Hematopoietic multipotent progenitor cell (in vitro differentiated cells): ENCODE measurements at places on chromosomes 6 and 20.

DNA sequence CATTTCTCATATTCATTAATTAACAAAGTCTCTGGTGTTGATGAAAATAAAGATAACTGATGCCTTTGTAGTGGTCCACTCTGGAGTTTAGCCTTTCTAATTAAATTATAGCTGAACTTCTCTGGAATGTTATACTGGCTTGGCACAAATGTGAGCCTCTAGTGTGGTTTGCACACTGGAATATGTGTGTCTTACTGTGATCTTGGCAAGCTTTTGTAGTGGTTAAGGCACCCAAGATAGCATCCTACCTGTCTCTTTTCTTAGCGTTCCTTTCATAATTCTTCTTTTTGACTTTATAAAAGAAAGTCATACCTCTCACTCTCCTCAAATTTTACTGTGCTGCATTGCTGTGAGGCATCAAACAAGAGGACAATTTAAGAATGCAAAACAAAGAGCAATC lies 107.4 kb downstream of the UTRN start:
- DNase-seq = no peak

DNA sequence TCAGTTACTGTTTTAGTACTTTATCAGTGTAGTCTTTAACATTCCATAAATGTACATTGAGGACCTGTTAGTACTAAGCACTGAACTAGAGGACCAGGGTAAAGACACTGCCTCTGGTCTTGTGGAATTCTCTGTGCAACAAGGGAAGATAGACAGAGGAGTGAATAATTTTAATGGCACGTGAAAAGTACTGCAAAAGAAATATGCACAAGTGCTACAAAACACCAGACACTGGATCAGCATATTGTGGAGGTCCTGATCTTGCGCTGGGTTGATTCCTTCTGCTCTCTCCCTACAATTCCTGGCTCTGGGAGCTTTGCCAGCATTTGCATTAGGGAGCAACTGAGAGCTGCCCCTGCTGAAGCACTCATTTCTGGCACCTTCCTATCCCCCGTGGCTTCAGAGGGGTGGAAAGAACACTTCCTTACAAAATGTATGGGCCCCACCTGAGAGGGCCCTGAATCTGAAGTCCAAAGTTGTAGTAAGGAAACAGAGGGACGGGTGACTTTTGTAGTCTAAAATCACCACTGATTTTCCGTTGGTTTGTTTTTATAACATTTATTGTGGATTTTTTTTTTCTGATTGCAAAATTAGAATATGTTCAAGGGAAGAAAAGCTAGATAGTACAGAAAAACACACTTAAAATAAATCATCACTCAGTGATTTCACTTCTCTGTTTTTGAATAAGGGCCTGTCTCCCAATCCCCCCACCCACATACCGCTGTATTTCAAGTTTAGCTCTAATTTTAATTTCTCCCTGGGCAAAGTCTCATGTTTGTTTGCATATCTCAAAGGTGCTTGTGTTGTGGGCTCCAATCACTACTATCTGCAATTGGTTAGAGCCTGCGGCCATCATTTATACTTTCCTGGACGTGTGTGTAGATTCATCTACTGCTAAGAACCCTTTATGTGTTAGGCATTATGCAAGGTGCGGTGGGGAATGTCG lies 4.9 kb downstream of the PKIG start:
- no peak for DNase-seq

GRCh38 chr6:138528137-138528536 lies 28.8 kb upstream of the NHSL1 start:
- DNase-seq = no peak

DNA sequence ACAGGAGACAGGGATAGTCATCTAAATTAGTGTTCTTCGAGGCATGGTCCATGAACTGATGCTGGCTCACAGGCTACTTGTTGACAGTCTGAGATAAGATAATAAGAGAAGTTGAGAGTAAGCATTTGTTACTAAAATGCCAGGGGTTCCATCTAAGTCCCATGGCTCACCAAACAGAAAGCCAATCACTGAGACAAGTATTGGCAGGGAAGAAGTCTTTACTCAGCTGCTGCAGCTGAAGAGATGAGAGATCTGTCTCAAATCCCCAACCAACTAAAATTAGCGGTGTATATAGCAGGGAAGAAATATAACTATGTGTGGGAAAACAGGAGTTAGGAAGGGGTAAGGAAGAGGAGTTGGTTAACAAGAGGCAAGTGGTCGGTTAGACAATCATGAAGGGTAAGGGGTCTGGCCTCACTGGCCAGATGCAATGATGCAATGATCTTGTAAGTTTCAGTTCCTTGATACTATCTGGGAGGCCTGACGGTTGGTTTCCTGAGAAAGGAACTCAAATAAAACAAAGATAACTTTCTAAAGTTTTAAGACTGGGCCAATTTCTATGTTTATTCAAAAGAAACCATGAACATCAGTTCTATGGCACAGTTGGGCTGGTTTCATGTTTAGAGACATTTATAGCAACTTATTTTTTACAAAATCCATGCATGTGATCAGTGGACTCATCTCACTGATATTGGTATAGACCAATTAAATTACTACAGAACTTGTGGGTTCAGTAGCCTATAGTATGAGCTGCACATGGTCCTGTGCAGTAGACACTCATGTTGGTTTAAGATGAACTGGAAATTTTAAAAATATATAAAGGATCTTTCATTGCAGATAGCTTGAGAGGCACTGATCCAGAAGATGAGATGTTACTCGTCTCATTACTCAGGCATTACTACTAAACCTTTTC lies 9.9 kb upstream of the HEBP2 start:
- DNase-seq = no peak

DNA sequence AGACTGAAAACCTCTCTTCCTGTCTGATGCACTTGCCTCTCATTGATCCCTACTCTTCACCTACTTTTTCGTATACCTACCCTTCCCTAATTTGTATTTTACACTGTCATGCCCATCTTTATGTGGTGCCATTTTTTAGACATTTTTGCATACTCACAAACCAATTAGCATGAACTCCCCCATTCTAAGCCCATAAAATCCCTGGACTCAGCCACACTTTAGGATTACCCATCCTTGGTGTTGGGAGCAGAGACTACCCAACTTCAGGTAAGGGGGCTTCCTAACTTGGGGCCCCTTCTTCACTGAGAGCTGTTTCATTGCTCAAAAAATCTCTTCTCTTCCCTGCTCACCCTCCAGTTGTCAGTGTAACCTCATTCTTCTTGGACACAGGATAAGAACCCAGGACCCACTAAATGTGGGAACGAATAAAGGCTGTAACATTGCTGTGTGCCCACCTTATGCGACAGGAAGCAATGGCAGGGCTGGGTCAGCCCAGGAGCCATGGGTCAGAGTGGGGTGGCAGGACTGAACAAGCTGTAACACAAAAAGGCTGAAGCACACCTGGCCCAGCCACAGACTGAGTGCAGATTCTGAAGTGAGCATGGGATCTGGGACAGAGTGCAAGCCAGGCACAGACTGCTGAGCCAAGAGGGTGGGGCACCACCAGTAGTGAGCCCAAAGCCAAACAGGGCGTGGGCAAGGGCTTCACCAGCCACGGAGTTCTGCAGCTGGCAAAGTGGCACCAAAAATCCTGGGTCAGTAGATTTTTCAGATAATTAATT lies 789.1 kb upstream of the HS3ST5 start:
- DNase-seq = no peak

- no peak for DNase-seq
Measured at GRCh38 chr6:157610451-157610999, 212.5 kb upstream of the SNX9 start.

DNA sequence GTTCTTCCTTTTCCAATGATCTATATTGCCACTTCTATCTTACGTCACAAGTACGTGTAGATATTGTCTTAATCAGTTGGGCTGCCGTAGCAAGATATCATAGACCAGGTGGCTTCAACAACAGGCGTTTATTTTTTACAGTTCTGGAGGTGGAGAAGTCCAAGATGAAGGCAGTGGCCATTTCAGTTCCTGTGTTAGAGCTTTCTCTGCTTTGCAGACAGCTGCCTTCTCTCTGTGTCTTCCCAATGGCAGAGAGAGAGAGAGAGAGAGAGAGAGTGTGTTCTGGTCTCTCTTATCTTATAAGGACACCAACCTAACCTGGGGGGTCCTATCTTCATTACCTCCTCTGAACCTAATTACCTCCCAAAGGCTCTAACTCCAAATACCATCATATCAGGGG lies 8.3 kb downstream of the HSF2 start:
- no peak for DNase-seq

DNA sequence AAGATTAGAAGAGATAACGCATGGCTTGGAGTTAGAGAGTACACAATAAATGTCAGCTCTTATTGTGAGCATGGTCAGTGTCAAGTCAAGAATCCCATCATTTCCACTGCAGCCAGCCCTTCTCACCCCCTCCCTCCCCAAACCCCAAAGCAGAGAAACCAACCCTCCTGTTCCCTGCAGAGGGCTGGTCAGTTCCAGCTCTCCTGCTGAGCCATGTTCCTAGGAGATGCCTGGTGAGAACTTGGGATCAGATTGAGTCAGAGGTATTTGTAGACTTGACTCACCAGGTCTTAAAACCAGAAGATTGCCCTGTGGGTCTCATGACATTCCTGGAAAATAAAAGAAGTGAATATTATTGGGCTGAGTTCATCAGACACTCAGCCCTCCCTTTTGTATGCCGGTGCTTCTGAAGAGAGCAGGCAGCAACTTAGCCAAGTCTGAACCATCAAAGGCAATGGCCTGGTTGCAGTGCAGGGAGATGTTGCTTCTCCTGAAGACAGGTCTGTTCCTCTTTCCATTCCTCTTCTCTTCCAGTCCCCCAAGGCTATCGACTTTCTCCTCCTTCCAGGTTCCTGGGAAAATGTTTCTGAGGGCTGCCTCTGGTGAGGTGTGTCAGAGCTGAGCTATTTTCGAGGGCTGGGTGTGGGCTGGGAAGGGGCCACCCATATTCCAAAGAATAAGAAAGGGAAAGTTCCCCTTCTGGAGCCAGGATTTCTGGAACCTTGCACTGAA lies 278.2 kb upstream of the SUPT3H start:
- DNase-seq = no peak

GRCh38 chr6:169862892-169863525 lies 111.6 kb downstream of the ERMARD start:
- DNase-seq = no peak

- DNase-seq = no peak
Measured at GRCh38 chr6:52964318-52964717, 30.8 kb downstream of the GSTA4 start.

- DNase-seq = no peak
Measured at GRCh38 chr6:92297101-92297500, 1122.3 kb downstream of the EPHA7 start.

- no peak for DNase-seq
Measured at GRCh38 chr6:4603291-4603690, 172.9 kb upstream of the CDYL start.

- DNase-seq = no peak
Measured at GRCh38 chr6:106728296-106728870, 99.0 kb downstream of the QRSL1 start.

DNA sequence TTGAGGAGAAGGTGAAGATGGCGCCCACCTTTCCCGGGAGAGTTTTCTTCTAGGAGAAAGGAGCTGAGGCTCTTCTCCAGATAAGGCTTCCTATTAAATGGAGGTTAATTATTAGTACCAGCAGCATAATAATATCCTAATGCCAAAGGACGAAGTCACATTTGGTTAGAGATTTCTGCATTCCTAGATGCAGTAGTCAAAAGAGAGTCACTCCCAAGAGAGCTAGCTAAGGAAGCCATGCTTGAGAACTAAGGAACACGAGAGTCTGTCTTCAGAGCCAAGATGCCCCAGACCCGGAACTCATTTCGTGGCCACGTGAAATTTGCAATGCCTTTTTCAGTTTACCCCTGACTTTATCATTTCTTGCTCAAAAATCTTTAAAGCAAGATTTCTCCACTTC lies 132.7 kb downstream of the TSHZ2 start:
- DNase-seq = no peak

GRCh38 chr6:8628736-8629135 lies 193.4 kb upstream of the SLC35B3 start:
- no peak for DNase-seq

DNA sequence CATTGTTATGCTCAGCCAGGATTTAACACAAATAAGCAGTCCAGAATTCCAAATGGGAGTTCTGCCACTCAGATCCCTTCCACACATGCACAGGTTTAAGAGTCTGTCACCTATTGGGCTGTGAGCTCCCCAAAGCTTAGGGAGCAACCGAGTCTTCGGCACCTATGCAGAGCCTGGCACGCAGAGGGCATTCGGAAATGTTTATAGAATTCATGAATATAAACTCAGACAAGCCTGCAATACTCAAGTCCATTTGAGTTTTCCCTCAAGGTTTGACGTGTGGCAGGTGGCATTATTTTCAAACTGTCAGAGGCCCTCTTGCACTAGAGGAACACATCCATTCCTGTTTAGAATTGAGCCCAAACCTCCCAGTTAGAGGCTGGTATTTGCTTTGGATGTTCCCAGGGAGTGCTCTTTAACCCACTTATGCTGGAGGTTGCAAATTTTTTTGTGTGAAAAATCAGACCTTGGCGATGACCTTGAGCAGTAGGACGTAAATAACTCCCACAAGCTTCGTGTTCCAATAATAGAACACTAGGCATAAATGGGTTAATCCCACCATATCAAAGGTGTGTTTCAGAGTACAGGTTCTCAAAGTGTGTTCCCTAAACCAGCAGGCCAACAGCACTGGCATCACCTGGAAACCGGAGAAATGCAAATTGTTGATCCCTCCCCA lies 28.1 kb downstream of the MAP1LC3A start:
- no peak for DNase-seq

GRCh38 chr20:54431156-54431944 lies 44.0 kb upstream of the DOK5 start:
- no peak for DNase-seq

DNA sequence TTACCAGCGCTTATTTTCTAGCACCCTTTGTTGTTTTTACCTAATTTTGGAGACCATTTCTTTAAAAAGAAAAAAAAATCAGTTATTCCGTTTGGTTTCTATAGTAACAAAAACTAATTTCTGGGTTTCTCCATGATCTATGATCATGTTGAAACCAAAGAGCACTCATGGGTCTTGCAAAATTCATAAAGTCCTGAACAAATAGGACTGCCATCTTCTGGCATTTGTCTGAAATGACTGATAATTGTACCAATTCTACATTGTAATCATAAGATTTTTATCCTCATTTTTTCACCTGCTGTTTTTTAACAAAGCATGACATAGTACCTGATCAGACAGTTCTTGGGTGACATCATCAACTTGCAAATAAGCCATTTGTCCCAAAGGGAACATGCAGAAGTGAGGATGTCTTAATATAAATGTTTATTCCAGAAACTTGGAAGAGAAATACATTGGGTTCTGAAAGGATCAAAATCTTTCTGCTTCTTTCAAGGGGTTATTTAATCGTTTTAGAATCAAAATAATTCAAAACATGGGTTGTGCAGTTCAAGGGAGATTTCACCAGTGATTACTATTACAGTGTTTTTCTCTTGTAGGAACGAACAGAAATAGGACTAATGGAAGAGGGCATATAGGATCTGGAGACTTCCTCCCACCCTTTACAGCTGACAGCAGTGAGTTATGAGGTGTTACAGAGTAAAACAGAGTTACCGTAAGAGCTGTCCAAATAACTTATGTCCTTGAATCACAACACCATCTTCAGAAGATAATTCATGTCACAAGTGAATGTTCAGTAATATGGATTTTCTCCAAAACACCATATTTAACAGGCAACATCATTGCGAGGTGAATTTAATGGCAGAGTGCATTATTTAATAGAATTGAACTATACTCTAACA lies 87.1 kb upstream of the GJE1 start:
- DNase-seq = no peak
